Tracheal epithelial cell (primary cell): ENCODE measurements at places on chromosomes 12 and 14. TPM values are rescaled to one million over a fixed set of nuclear protein-coding genes. Genes with fewer than 3 reads are reported as not detected.

SPX gene
- total RNA-seq = 4.6 and 9.4 TPM in 2 replicates

P2RX2 gene
- not detected in 2 replicates for total RNA-seq

CLEC4C gene
- total RNA-seq = not detected in 2 replicates

TPH2 gene
- total RNA-seq = not detected in 2 replicates

MYBPC1 gene
- not detected in 2 replicates for total RNA-seq

CLEC9A gene
- total RNA-seq = not detected in 2 replicates

GARIN6 gene
- total RNA-seq = not detected in 2 replicates

KRT72 gene
- not detected in 2 replicates for total RNA-seq

EML1 gene
- total RNA-seq = 1.5 and 11.3 TPM in 2 replicates

SLC38A4 gene
- total RNA-seq = 1.1 and 1.4 TPM in 2 replicates

PLEKHD1 gene
- under 0.01 TPM in 2 replicates for total RNA-seq

GDF3 gene
- not detected in 2 replicates for total RNA-seq

ADCY4 gene
- 1.7 TPM in 1 of 2 replicates, not detected in the other for total RNA-seq
